Sigmoid colon (tissue), 7 donors: ENCODE measurements at places on chromosomes 5 and 9. TPM values are rescaled to one million over a fixed set of nuclear protein-coding genes. Genes with fewer than 3 reads are reported as not detected.

Gene PRKACG
- not detected for total RNA-seq

Gene SLCO6A1
- total RNA-seq = not detected

- no peak for DNase-seq
These were observed 92.2 kb downstream of the DOCK8 start for GRCh38 chr9:306907-307306.

DNA sequence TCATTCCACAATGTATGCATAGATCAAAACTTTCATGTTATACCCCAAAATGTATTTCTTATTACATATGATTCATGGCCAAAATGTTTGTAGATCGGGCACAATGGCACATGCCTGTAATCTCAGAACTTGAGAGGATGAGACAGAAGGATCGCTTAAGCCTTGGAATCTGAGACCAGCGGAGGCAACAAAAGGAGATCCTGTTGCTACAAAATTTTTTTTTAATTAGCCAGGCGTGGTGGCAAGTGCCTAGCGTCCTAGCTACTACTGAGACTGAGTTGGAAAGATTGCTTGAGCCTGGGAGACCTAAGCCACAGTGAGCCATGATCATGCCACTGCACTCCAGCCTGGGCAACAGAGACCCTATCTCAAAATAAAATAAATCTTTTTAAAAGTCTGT is 89.9 kb downstream of the MAPKAP1 start:
- DNase-seq = no peak
